NCI-H2171 (cell line): ENCODE measurements at places on chromosomes 7 and 10.

GRCh38 chr7:54546081-54546985 lies 4.2 kb downstream of the VSTM2A start:
- no peak for DNase-seq

GRCh38 chr10:86439544-86439943 lies 72.9 kb upstream of the GRID1 start:
- no peak for DNase-seq

DNA sequence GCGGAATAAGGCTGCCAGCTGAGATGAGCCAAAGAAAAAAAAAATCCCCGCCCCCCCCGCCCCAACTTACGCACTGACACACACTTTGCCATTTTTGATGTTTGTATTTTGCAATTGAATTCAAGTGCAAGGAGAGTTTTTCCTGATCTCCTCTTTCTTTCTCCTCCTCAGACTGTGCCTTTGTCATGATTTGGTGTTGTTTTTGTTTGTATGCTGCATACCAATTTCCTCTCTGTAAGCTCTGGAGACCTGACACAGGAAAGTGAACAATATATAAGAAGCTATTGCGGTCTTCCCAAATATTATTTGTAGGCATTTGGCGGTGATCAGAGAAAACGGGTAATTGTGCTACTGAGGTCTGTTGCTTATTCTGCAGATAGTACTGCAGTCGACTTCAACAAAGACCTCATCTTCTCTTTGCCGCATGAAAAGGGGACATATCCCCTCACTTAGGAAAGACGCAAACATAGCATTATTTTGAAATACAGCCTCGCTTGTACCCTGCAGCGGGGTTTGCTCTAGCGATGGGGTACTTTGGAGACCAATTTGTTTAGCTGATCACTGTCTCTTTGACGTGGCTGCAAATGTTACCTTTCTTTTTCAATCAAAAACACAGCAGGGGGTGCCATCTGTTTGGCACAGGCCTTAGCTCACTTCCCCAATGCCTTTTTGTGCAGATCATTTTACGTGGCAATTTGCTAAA lies 206.6 kb downstream of the SKAP2 start:
- DNase-seq, result peak; percentile 77

DNA sequence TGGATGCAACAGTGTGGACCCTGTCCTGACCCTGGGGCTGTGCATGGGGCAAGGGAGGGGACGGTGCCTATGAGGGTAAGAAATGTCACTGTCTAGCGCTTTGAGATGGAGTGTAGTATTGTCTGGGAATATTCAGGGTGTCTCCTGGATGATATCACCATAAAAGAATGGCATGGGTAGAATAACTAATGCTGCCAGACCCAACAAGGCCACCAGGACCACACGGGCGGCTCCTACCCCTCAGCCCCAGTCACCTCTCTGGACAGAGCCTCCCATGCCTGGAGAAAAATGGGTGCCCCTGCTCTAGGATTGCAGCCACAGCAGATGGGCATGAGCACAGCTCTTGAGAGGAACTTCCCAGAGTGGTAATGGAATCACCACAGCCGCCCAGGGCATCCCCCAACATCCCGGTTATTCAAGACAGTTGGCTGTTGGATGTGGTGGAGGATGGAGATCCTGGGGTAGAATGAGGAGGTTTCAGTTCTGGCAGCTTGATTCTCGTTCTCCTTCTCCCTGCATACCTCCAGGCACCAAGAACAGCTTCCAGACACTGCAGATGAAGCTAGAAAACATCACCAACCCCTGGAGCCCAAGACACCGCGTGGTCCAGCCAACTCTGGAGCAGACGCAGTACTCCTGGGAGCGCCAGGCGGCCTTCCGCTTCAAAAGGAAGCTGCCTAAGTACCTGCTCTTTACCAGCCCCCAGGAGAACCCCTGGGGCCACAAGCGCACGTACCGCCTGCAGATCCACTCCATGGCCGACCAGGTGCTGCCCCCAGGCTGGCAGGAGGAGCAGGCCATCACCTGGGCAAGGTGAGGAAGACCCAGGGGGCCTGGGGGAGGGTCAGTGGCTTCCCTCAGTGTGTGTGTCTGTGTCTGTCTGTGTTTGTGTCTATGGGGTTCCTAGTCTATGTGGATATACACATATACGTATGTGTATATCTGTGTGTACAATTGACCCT lies 6.2 kb downstream of the AOC1 start:
- DNase-seq, result no peak

- DNase-seq, result peak; percentile 18
Measured at GRCh38 chr7:1514995-1515401, 10.8 kb upstream of the INTS1 start.

- no peak for DNase-seq
Measured at GRCh38 chr10:119039161-119039560, 9.6 kb downstream of the NANOS1 start.

DNA sequence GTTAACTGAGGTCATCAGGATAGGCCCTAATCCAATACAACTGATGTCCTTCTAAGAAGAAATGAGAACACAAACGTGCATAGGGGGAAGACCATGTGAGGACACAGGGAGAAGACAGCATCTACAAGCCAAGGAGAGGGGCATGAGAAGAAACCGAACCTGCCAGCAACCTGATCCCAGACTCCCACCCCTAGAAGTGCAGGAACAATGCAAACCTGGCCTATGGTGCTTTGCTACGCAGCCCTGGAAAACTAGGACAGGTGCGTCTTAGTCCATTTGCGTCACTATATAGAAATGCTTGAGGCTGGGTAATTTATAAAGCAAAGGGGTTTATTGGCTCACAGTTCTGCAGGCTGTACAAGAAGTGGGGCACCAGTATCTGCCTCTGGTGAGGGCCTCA lies 322.6 kb upstream of the ZNF32 start:
- DNase-seq, result no peak

- DNase-seq, result no peak
Measured at GRCh38 chr7:142431491-142431890, 173.6 kb upstream of the PRSS58 start.

GRCh38 chr7:70881167-70881847 lies 250.6 kb upstream of the GALNT17 start:
- DNase-seq, result no peak
